ENCODE measurements at places on chromosomes 3 and 15.

GRCh38 chr3:17579289-17580031 lies 163.0 kb downstream of the TBC1D5 start:
- no peak for DNase-seq

DNA sequence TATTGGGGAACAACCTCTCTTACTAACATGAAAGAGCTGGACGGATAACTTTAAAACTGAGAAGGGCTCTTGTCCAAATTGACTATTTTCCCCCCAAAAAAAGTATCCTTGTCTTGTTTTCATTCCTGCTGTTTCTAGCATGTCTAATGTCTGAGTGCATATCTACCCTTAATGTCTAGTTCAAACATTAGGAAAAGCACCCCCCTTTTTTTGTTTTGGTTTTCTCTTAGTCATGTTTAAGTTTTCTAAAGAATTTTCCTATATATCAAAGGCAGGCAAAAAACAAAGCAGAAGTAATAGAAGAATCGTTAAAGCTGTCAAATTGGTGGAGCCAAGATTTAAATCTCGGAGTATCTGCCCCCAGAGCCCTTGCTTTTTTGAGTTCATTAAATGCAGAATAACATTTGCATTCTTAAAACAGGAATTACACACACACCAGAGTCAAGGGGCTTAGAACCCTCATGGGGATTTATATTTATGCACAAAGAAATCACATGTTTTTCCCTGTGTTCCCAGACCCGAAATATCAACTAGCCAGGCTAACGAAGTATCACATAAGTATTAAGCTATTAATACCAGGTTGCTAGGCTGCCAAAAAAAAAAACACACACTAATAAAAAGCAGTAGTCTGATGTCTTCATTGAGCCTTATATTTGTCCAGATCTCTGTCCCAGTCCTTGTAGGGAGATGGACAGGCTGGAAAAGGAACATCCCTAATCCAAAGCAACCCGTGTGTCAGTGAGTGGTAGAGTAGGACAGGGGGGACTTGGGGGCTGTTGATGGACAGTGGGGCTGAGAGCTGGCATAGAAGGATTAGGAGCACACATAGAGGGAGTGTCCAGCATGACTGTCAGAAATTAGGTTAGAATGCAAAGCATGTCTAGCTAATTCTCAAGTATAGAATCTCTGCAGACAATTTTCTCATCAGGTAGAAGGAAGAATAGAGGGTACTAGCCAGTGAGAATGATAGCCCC lies 103.6 kb upstream of the BFSP2 start:
- no peak for DNase-seq

DNA sequence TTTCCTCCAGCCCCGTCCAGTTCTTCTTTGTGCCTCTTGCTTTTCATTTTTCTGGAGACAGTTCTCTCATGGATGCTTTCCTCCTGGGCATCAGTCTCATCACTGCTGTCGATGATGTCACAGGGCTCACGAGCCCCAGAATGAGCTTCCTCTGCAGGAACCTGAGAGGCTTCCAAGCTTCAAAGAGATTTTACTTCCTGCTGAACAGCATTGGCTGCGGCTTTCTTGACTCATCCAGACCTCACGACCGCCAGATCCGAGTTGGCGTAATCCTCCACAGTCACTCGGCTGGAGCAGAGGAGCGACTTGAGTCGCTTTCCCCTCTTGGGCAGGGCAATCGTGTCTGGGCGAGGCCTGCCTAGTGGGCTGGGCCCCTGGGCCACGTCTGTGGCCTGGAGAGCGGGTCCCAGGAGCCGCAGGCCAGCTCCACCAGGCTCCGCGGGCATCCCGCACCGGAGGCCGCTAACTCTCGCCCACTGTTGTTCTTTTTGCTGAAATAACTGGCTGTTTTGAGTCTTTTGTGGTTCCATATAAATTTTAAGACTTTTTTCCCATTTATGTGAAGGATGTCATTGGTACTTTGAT lies 20.8 kb upstream of the FAN1 start:
- DNase-seq = peak; percentile 55

GRCh38 chr15:51223771-51224229 lies 114.6 kb downstream of the CYP19A1 start:
- DNase-seq = no peak
